ENCODE measurements at places on chromosomes 12 and 14.

DNA sequence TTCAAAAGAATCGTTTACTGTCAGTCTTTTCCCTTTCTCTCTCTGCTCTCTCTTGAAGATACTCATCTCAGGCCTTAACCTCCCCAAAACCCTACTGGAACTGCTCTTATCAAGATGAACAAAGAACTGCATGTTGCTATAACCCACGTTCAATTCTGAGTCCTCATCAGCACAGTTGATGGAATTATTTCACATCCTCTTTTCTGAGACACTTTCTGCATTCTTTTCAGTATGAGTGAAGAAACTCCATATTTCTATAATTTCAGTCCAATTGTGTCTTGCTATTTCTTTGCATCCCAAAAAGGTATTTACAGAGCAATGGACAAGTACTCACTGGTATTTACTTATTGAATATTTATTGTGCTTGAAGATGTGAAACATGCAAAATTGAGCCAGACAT is 160.1 kb upstream of the CPNE8 start:
- H3K36me3 ChIP-seq, result no peaks in the 10 kb centered on the region
- ATAC-seq, result no peak
- H3K4me1 ChIP-seq, result no peaks in the 10 kb centered on the region
- H3K27ac ChIP-seq, result no peak overlapping the region
- no peak overlapping the region for H3K4me3 ChIP-seq
- H3K27me3 ChIP-seq, result peaks cover 6% of the 10 kb centered on the region

DNA sequence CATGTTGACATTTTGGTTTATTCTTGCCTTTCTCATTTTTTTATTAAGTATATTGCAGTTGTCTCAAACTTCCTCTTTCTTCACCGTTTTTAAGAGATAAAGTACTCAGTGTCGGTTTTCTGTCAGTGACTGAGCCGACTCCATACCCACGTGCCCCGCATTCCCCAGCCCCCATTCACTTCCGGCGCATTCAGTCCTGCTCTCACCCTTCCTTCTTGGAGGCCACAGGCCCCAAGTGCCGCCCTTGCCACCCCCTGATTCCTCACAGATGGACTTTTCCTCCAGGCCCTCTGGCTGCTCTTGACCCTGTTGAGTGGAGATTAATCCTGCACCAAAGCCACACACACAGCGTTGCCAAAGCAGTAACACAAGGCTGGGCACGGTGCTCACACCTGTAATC is 19.1 kb upstream of the DNAH10 start:
- H3K27me3 ChIP-seq, result no peaks in the 10 kb centered on the region
- peaks cover 4% of the 10 kb centered on the region for H3K4me1 ChIP-seq
- no peak overlapping the region for H3K27ac ChIP-seq

- ATAC-seq, result no peak
- H3K36me3 ChIP-seq, result no peaks in the 10 kb centered on the region
Observed at GRCh38 chr14:92236243-92236900, 86.6 kb upstream of the SLC24A4 start.

DNA sequence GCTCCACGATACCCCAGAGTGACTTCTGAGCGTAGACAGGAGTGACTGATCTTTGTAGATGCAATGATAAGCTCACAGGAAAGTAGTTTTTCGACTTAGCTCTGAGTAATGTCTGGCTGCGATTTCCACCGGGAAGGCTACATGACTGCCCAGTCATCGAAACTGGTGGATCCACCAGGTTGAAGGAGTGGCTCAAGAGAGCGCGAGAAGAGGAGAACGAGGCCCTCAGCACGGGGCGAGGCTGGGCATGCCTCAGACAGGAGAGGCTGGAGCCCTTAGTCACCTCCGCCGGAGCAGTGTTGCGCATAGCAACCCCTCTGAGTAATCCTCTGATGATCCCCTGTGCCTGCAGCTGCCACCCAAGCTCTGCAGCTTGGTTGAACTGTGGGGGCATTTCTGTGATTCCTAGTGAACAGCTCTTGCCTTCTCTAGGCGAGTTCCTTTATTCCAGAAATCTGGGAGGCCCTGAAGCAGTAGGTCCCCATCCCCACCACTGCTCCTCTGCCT is 25.6 kb downstream of the ELK3 start:
- peak overlapping the region; percentile 76 for H3K27ac ChIP-seq
- peak; percentile 17 for ATAC-seq
- H3K4me3 ChIP-seq, result peak overlapping the region; percentile 18
- H3K27me3 ChIP-seq, result no peaks in the 10 kb centered on the region

- H3K27me3 ChIP-seq, result no peaks in the 10 kb centered on the region
- peak overlapping the region; percentile 99 for H3K4me3 ChIP-seq
- peaks cover 16% of the 10 kb centered on the region for H3K4me1 ChIP-seq
Observed at GRCh38 chr14:22872833-22873520, 1.4 kb downstream of the LRP10 start.

Measured in activated T-helper 17 cell treated with anti-CD3 and anti-CD28 coated beads, Interleukin-2, amount 50 U/mL, for 72 hours (primary cell).